ENCODE measurements at places on chromosomes 3 and 15.

- no peak for DNase-seq
Measured at GRCh38 chr3:195208183-195208582, 62.8 kb downstream of the XXYLT1 start.

- DNase-seq, result no peak
Measured at GRCh38 chr3:14376348-14377043, 25.9 kb upstream of the SLC6A6 start.

- DNase-seq, result no peak
Measured at GRCh38 chr3:13176445-13176844, 103.2 kb upstream of the IQSEC1 start.

DNA sequence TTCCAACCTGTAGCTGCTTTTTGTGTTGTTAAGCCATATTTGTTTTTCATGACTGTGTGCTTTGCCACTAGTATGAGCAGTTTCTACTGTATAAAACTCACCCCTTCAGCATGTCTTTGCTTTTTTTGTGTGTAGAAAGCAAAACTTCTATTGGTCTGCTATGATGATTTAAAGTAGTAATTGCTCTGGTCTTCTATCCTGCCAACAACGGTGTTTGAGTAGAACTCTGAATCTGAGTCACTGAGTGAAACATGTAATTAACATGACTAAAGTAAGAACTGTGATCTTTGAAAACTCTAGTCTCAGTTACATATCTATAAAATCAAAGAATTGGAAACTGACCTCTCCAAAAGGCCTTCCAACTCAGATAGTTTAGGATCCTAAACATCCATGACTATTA, 133.6 kb downstream of the TPRG1 start:
- no peak for DNase-seq

DNA sequence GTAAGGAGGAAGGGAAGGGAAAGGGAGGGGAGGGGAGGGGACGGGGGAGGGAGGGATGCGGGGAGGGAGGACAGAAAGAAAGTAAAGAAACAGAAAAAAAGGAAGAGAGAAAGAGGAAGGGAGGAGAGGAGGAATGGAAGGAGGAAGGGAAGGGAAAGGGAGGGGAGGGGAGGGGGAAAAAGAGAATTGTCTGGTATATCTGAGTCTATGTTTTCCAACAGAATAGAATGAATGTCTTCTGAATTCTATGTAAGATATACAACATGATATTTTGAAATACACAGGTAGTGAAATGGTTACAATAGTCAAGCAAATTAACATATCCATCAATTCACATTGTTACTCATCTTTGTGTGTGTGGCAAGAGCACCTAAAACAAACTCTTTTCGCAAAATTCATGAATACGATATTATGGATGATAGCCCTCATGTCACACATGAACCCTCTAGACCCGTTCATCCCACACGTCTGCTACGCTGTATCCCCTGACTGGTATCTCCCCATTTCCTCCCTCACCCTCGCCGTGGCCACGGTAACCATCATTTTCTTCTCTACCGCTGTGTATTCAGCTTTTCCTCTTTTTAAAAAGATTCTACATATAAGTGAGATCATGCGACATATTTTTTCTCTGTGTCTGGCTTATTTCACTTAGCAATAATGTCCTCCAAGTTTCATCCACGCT, 168.9 kb downstream of the XXYLT1 start:
- no peak for DNase-seq

GRCh38 chr15:57505056-57505715, 86.5 kb upstream of the MYZAP start:
- DNase-seq, result no peak

DNA sequence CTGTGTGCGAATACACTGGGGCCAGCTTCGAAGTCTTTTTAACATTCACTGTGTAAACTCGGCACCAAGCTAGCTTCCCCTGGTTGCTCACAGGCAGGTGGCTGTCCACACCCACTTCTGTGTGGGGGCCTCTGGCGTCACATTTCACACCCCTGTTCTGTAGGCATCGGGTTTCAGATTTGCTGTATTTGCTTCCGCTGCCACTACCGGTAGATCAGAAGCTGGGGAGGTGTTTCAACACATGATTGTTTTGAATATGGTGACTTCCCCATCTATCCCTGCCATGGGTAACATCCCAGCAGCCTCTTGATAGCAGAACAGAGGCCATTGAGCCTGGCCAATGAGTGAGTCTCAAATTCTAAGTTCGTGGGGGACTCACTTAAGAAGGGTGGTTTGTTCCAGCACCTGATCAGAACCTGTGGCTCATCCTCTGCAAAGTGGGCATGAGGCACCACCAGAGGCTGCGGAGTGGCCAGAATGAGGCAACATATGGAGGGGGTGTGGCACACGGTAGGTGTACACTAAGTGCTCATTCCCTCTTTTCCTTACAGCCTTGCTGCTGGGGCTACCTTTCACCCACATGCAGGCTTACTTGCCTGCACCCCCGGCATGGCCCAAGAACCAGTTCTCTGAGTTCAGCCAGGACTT, 61.5 kb downstream of the IQSEC1 start:
- no peak for DNase-seq

GRCh38 chr3:58621086-58621830, 44.1 kb upstream of the FAM107A start:
- no peak for DNase-seq

DNA sequence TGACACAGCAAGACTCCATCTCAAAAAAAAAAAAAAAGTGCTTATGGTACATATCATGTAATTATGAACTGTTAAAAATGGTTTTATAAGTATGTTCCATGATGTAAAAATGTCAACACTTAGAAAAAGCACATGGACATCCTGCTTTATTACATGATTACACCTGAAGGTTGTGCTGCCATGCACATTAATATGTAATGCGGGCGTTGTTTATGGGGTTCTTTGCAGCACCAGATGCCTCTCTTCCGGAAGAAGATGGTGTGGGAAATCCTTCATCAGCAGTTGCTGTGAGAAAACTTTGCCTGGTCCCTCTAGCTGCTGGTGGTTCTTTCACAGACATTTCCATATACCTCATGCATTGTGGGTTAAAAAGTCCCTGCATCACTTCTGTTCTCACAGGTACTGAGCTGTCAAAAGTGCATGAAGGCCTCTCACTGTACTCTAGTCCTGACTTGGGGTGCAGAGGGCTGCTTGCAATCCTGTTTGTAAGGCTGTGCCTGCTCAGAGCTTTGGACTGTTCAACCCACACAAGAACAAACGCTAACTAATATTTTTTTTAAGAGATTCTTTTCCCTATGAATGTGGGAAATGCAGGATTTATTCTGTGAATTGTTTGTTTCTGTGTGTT, 43.6 kb downstream of the SENP2 start:
- no peak for DNase-seq

DNA sequence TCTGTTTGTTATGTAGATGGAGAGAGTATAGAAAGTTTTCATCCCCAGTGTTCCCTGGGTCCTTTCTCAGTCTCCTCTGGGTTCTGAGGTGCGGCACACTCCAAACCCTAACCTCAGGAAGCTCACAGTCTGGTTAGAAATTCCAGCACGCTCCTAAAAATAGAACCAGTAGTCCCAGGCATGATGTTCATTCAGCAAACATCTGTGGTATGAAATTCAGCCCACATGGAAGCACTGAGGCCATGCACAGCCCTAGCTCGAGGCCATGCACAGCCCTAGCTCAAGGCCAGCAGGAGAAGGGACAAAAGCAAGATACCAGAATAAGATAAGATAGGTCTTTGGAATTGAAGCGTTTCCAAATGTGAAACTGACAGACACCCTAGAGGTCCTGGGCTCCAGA, 82.3 kb upstream of the OXTR start:
- DNase-seq, result no peak

DNA sequence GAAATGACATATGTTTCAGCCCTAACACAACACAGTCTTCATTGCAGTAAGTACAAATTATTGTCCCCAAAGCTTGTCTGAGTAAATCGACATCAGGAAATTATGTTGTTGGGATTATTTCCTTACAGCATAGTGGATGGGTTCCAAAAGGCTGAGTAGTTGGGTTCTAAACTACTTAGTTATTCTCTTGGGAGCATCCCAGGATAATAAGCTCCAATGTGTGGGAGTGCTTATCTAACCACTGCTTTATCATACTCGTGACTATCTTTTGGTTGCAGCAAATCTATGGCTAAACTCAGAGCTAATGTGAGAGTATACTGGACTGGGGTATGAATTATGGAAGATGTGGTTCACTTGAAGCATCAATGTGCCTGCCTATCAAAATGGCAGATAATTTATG, 128.5 kb downstream of the RBMS3 start:
- no peak for DNase-seq

DNA sequence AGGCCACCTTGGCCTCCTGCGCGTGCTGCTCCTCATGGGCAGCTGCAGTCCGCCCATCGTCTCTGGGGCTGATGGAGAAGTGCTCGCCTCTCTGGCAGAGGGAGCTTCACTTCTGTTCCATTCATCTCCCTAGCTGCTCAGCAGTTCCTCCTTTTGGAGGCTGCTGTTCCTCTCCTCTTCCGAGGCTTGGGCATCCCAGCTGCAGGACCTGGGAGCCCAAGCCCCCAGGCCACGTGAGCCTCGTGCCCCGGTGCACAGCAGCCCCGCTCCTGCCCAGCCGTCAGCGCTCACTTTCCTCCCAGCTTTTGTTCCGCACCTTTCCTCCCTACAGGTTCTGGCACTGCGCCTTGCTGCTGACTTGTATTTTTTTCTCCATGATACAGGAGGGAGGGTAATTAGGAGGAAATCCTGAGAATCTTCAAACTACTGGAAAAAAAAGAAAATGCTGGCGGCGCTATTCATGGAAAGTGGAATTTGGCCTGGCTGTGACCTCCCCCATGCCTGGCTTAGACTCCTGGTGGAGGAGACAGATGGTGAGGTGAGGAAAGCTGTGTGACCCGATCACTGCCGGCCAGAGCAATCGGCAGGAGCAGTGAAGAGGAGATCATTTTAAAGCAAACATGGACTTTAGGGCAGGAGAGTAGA, 210.1 kb downstream of the CHST2 start:
- no peak for DNase-seq

DNA sequence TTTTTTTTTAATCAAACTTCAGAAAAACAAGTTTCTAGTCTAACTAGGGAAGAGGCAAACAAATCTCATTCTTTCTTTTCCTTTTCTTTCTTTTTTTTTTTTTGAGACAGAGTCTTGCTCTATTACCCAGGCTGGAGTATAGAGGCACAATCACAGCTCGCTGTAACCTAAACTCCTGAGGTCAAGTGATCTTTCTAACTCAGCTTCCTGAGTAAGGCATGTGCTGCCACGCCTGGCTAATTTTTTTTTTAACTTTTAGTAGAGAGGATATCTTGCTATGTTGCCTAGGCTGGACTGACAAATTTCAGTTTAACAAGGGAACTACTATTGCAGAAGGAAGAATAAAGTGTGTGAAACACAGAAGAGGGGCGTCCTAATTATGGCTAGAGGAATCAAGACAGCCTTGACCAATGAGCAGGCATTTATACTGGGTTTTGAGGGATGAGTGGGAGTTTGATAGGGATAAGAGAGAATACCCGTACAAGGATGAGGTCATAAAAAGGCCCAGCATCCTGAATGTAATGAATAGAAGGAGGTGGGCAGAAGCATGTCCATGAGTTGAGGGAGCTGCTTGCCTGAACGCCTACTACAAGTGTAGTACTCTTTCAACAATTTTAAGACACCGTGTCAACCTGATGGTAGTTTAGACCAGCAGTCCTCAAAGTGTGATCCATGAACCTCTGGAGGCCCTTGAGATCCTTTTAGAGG, 6.7 kb upstream of the ZFAND6 start:
- no peak for DNase-seq

DNA sequence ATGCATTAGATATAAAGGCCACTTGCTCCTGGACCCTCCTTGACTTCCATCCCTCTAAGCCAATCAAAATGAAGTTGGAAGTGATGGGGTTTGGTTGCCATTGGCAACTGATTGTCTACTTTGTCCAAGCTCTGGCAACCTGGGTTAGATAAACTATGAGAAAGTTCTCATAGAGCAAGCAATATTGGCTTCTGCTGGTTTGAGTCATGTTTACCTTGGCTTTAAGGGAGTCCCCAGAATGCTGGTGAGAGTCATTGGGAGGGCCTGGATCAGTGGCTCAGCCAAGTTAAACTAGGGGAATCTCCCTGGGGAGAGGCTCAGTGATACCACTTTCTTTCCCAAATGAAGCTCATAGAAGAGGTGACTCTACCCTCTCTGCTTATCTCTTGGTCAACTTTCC, 176.3 kb upstream of the ROPN1 start:
- no peak for DNase-seq

DNA sequence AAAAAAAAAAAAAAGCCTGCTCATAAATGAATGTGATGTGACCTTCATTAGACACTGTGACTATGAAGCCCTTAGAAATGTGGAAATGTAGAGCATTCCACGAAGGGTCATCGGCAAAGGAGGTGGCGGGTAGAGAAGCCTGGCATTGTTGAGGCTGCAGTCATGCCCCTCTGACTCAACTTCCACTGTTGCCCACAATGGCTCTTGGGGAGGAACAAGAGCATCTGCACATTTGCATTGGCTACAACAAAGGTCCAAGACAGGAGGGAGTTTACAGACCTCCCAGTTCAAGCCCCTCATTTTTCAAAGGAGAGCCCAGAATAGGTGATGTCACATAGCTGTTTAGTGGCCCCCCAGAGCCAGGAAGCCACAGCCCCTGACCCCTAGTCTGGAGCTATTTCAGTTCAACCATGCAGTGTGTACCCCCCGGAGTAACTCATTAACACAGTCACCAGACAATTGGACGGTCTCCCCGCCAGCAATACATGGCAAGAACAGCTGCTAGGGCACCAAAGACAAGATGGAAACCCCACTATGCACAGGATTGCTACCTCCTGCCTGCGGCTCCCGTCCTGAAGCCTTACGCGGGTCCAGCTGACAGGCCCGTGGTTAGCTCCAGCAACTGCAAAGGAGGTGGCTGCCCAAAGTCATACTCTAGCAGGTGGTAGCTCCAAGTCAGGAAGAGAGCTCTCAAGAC, 56.2 kb downstream of the SH3BP5 start:
- DNase-seq, result no peak

DNA sequence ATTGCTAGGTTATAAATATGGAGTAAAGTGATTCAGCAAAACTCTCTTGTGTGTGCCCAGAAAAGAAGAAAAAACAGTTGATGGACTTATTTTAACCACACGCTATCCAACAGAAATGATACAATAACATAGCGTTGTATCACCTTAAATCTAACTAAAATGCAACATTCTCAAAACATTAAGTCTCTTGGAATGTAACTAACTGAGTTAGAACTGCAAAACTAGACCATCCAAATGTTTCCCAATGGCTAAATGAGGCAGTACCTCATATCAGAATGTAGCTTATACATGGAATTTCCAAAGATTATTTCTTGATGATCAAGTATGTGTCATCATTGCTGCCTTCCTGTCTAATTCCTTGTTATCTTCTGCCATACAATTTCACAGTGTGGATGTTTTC, 187.9 kb downstream of the CNTN3 start:
- no peak for DNase-seq

DNA sequence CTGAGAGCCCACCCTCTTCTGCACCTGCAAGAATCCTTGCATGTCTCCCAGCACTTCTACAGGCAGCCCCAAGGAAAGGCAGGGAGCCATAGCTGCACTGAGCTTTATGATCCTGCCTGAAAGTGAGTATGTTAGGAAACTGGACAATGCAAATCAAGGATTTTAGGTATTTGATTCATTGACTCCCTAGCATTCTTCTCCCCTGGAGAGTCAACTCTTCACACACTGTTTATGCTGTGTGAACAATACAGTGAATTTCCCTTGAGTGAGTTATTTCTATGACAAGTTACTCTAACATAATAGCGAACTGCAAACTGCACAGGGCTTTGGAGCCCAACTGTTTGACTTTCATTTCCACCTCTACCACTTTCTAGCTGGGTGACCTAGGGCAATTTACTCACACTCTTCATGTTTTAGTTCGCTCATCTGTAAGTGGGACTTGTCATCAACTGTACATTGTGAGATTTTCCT, 96.0 kb upstream of the PHLDB2 start:
- DNase-seq, result no peak

Data from Panc1 (cell line).